Pons (tissue), 1 donor: ENCODE measurements at places on chromosomes 3 and 15.

DNA sequence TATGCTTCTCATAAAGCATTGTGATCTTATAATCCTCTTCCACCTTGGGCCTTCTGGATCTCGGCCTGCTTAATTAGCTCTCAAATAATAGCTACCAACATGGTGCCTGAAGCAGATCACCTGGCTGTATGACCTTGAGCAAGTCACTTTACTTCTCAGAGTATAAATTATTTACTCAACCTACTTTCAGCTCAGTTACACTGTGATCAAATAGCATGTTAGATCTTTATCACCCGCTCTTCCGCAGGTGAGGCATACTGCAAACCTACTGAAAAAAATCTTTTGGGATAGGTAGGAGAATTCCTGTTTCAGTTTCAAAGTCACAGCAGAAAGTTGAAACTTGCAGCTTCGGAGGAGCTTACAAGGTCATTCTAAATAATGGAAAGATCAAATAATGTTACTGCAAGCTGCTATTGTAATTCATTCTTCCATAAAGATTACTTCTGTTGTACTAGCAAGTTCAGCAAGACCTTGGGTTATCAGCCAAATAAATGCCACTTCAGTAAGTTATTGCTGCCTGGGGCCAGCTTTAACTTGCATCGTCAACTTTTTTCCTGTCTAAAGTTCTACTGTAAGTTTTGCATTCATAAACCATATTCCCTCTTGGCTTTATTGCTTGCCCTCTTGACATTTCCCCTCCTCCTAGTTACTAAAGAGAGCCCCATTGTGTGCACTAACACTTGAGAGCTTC lies 268.4 kb upstream of the ATP11B start:
- no peak for DNase-seq

- DNase-seq = no peak
These were observed 8.7 kb downstream of the CYP1A1 start for GRCh38 chr15:74716651-74717050.

DNA sequence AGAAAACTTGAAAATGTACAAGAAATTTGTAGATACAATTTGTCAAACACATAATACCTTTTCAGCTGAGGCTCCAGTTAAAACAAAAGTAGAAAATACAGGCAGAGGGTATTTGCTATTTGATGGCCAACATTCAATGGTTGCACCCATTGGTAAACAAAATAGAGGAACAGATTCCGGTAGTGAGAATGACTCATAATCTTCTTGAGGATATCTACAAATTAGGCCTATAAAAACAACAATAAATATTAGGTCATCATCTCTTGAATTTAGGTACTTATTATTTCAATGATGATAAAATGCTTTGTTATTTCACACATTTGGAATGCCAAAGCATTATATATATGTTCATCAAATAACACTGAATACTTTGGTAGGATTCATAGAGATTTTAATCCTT lies 53.4 kb downstream of the DENND4A start:
- DNase-seq = no peak

GRCh38 chr15:62985768-62986167 lies 56.8 kb upstream of the TPM1 start:
- DNase-seq = no peak

DNA sequence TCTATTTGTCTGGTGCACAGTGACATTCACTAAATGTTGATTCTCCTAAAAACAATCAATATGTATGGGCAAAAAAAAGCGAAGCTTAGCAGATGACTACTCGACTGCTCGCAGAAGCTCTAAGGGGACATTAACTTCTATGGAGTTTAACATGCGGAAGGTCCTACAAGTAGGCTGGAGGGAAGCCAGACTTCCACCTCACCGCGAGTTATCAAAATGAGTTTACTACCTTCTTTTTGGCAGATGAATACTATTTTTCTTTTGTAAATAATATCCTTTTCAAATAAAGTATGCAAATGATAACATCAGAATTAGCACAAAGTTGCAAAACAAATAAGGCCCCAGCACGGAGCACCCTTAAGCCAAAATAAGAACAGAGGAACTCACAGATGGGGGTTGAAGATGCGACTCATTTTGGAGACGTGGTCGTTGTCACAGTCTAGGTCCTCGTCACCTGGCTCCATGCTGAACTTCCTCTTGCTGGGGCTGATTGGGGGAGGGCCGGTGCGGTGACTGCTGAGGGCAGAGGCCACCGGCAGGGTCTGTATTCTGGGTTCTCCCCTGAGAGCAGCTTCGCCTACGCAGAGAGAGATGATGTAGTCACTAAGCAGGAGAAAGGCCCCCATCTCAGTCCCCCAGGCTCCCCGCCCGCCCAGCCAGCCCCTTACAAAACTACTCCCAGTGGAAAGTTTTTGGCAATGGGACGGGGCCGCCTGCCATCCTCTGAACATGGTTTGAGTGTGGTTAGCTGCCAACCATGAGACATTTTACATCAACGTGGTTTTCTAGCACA lies 42.1 kb downstream of the VGLL4 start:
- DNase-seq = no peak

- DNase-seq = no peak
These were observed 271.5 kb upstream of the TBL1XR1 start for GRCh38 chr3:177468816-177469215.

GRCh38 chr15:31236184-31237042 lies 90.2 kb upstream of the KLF13 start:
- DNase-seq = peak; percentile 67

DNA sequence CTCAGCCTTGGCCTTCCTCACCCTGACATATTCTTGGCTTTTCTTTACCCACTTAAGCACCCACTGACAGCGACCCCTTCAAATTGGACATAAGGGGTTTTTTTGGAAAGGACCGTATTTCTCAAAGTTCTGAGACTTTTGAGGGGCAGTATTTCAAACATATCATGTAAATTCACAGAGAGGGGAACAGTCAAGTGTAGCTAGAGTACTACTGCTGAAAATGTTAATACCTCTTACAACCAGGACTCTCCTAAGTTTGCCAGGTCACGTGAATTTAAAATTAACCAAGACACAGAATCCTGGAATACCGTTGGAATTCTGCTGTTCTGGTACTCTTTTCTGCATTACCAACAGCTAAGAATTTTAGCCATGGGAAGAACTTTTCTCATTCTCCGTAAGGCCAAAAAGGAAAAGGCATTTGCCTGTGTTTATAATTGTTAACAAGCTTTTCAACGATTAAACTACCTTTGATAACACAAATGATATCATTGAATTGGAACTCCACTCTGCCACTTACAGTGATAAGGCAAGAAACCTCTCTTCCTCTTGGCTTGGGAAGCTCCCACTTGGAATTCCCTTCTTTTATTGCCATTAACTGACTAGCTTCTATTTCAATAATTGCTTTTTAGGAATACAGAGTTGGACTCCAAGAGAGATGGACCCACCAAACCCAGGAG lies 597 bp upstream of the GBE1 start:
- DNase-seq = no peak

DNA sequence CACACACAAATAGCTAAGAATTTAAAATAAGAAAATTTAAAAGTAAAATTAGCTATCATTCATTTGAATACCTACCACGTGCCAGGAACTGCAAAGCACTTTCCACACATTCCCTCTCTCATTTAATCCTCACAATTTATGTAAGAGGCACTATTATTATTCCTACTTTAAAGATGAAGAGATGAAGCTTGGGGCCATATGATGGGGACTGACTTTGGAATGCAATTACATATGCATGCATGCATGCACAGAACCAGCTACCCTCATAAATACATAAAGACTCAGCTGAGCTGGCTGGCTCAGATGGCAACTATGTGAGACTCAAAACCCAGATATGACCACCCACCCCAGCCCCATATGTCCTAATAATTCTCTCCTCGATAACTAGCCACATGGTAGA lies 31.7 kb upstream of the THUMPD3 start:
- no peak for DNase-seq

DNA sequence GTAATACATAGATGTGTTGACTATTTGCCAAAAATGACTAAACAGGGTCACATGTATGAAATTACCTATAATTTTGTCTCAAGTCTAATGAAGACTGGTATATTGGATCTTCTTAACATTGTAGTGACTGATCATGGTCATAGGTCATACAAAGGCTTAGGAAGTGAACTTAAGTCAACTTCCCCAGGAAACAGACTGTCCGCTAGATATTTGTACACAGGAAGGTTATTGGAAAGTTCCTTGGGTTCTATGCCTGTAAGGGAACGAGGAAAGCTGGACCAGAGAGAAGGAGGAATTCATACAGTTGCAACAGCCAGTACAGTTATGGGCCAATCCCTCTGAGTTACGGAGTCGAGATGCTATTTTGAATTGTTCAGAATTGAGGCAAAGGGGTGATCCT lies 462.0 kb upstream of the THRB start:
- no peak for DNase-seq

DNA sequence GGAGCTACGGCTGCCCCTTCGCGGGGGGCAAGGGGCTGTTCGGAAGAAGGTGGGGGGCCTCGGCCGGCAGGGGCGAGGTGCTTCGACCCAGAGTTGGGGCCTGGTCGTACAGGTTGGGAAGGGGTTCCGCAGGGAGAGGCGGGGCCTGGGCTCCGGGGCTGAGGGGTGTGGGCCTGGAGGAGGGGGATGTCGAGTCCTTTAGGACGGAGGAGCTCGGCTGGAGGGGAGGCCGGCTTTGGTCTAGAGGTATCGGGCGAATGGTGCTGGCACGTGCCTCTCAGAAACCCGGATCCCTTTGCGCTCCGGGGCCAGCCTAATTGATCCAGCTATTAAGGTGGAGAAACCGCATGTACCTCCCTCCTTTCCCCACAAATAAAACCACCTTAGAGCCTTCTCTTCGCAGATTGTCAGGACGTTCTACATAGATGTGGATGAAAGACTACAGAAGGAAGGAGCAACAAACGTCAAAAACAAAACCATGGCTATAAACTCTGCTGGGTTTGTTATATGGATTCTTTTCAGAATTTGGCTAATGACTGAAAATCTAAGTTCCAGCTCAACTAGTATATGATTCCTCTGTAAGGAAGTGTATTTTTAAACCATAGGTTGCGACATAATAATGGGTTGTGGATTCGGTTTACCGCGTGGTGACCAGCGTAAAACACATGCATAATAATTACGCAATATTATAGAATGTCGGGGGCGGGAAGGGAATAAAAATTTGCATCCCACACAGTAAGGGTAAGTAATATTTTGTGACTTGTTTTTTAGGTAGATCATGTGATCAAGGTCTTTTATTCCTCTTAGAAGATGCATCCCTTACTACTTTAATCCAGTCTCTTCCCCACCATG lies 644 bp upstream of the NGLY1 start:
- no peak for DNase-seq

DNA sequence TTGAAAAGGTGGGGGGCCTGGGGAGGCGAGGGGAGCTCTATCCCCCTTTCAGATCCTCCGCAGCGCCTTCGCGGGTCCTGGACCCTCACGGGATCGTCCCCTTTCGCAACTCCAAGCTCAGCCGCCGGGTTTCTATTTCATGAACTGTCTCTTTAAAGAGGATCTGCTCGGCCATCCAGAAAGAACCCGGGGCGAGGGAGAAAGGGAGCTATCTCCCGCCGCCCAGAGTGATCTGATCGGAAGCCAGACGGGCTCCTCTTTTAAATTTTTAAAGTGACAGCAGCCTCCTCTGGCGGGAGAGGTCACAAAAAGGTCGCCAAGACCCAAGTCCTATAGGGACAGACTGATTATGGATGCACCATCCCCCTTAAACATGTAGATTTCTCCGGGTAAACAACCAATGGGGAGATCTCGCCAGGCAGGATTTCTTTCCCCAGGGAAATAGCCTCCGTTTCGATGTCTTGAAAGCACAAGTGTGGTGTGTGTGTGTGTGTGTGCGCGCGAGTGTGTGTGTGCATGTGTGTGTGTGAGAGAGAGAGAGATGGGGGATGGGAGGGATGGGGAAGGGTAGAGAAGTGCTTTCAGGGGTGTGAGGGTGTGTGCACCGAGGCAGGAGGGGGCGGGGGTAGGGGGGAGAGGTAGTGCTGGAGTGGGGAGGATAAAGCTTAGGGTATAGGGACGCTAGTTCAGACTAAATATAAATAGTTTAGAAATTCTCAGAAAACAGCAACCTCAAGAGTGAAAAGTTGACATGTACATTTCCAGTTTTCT lies 516.1 kb downstream of the MECOM start:
- no peak for DNase-seq

- peak; percentile 80 for DNase-seq
These were observed 28.9 kb downstream of the FBXW12 start for GRCh38 chr3:48400824-48401433.

DNA sequence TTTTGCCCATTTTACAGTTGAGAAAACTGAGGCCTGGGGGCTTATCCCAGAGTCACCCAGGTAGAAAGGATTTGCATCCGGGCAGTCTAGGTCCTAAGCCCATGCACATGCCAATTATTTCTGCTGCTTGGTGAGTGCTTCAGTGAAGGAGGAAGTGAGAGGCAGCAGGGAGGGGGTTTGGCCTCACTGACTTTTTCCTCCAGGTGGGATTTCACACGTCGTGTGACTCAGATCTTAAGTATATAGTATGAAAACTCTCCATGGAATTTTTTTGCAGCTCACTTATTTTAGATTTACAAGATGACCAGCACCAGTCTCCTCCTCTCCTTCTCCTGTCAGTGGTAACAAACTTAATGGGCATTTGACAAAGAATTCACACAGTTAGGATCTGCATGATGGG lies 4.6 kb downstream of the ITGA11 start:
- DNase-seq = no peak

- DNase-seq = no peak
These were observed 62.0 kb upstream of the BCL6 start for GRCh38 chr3:187807086-187807862.

GRCh38 chr15:67188551-67189218 lies 65.8 kb downstream of the AAGAB start:
- no peak for DNase-seq

- no peak for DNase-seq
These were observed 635.1 kb upstream of the AGTR1 start for GRCh38 chr3:148062590-148062989.

GRCh38 chr3:27577504-27577903 lies 93.3 kb upstream of the SLC4A7 start:
- DNase-seq = peak; percentile 9

- DNase-seq = no peak
These were observed 172.7 kb upstream of the ADAMTS9 start for GRCh38 chr3:64860536-64860870.

GRCh38 chr15:42145546-42146455 lies 10.6 kb downstream of the PLA2G4F start:
- DNase-seq = no peak

DNA sequence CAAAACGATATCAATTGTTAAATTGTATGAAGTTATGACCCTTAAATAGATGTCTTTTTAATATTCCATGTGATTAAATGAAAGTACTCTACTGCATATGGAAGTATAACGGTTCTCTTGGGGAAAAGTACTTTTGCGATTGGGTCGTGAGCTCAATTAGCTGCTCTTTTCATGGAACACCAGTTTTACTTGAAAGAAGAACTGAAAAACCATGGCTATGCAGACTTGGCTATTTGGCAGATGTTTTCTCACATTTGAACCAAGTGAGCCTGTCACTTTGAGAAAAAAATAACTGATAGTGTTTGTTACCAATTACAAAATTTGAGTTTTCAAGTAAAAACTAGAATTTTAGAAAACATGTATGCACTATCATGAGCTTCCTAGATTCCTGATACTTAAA lies 5.9 kb upstream of the INAFM2 start:
- DNase-seq = no peak
